ENCODE measurements at places on chromosomes 13 and 19.

DNA sequence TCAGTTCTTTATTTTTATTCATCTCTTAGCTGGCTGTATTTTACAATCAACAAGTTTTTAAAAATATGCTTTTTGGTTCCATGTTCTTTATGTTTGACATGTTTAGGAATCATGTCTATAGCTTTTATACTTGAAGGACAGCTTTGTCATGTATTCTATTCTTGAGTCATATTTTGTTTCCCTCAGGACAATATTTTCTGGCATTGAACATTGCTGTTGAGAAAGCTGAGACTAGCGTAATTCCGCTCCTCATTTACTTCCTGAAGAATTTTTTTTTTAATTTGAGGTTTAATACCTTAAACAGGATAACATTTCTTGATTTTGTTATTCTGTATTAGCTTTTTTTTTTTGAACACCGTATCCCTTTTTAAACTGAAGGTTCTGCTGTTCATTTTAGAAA, 53.2 kb downstream of the RB1 start:
- DNase-seq: no peak

- no peak for DNase-seq
Measured at GRCh38 chr13:105118426-105118985, 1417.0 kb downstream of the EFNB2 start.

DNA sequence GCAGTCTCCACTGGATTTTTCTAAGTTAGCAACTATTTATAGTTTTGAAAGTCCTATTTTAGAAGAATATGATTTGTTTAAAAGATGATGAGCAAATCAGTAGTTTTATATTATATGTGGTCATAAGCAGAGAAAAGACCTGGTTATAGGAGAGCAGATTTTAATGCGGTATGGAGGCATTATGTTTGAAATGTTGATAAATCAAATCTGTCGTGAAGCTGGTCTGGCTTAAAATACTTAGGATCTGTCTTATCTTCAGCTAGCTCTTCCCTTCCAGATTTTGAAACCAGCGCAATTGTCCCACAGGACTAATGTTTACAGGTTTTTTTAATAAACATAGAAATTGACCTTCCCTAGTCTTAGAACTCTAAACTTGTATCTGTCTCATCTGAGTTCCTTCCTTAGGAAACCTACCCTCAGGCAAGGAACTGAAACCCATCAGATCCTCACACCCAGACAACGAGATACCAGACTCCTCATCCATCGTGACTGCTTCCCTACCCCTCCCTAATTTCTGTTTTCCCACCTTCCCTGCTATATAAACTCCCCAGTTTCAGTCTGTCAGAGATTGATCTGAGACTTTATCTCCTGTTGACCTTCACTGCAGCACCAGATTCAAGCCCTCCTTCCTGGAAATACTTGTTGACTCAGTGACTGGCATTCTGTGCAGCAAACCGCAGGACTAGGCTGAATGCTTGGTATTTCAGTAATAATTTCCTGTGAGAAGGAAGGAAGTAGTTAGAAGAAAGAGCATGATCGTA, 37.8 kb upstream of the CXCL17 start:
- DNase-seq: no peak

DNA sequence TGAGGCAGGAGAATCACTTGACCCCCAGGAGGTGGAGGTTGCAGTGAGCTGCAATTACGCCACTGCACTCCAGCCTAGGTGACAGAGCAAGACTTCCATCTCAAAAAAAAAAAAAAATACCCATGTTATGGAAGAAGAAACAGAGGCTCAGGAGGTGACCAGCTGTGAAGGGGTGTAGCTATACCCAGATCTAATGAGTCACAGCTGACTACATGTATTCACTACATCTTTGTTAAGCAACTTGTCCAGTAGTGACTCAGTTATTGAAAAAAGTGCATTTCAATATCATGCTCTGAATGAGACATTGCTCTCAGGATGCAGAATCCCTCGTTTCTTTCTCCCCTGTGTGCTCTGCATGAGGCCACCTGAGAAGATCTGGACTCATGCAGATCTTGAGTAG, 16.1 kb upstream of the SPART start:
- peak; percentile 87 for DNase-seq

DNA sequence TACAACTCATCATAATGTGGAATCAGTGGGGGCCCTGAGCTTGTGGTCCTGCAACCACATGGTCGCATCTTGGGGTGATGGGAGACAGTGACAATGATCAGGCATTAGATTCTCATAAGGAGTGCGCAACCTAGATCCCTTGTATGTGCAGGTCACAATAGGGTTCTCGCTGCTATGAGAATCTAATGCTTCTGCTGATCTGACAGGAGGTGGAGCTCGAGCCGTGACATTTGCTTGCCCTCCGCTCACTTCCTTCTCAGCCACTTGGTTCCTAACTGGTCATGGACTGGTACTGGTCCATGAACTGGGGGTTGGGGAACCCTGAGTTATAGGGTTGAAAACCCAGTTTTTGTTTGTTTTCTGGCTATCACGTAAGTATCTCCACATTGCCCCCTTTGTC, 1290.9 kb upstream of the ATXN8OS start:
- DNase-seq: no peak

DNA sequence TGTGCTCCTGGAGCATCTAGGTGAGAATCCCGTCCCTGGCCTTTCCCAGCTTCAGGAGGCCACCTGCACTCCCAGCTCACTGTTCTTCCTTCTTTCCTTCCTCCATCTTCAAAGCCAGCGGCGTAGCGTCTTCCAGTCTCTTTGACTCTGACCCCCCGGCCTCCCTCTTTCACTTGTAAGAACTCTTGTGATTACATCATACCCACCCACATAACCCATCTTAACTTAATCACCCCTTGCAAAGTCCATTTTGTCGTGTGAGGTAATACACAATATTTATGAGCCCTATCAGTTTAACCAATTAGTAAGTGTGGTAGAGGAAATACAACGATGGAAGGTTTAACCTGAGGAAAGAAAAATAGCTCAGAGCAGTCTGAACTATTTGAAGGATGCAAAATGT, 4.6 kb upstream of the CDC16 start:
- DNase-seq: no peak

GRCh38 chr19:42362891-42363440, 27.1 kb downstream of the CNFN start:
- DNase-seq: no peak

DNA sequence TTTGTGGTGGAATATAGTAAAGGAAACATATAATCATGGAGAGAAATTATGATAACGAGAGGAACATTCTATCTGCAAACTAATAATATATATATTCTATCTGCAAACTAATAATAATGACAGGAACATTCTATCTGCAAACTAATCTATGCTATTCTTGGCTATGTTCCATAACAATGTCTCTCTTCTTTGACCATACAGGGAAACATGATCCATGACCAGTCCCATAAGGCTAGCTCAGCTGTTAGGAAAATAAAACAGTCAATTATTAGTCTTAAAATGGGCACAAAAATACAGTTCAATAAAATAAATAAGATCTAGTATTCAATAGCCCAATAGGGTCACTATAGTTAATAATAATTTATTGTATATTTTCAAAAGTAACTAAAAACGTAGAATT, 707.8 kb upstream of the PCDH20 start:
- DNase-seq: no peak

DNA sequence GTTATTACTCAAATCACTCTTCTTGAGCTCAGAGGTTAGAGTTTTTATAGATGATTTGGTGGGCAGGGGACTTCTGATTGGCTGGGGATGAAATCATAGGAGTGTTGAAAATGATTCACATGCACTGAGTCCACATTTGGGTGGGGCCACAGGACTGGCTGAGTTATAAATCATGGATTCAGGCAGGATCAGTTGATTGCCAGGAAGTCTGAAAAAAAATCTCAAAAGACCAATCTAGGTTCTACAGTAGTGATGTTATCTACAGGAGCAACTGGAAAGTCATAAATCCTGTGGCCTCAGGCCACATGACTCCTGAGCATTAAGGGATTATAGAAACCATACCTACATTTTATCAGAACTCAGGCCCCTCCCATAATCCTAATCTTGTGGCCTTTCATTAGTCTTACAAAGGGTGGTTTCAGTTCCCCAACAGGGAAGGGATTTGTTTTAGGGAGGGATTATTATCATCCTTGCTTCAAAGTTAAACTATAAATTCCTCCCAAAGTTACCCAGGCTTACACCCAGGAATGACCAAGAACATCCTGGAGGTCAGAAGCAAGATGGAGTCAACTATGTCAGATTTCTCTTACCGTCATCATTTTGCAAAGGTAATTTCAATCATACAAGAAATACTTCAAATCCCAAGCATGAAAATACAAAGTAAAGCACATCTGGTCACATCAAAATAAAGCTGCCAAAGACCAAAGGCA, 5.6 kb upstream of the CCDC70 start:
- DNase-seq: peak; percentile 56

GRCh38 chr19:48900477-48901406, 630 bp downstream of the NUCB1 start:
- DNase-seq: peak; percentile 82

GRCh38 chr13:31234729-31235128, 35.0 kb downstream of the B3GLCT start:
- DNase-seq: no peak

GRCh38 chr19:34454685-34455084, 26.5 kb downstream of the UBA2 start:
- DNase-seq: no peak

DNA sequence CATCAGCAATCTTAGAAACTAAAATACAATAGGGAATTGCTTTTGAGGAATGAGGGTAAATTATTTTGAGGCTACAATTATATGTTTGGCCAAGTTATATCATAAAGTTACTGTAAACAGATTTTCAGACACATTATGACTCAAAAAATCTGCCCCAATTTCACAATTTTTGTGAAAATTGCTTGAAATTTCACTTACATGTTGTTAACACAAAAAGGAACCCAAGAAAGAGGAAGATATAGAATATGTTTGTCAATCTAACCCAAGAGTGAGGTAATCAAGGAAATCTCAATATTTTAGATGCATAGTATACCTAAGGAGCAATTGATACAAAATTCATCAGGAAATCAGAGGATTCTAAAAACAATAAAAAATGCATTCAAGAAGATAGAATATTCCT, 73.9 kb upstream of the FNDC3A start:
- DNase-seq: no peak

- DNase-seq: no peak
Measured at GRCh38 chr19:54345938-54346386, 7.0 kb upstream of the LILRA4 start.

DNA sequence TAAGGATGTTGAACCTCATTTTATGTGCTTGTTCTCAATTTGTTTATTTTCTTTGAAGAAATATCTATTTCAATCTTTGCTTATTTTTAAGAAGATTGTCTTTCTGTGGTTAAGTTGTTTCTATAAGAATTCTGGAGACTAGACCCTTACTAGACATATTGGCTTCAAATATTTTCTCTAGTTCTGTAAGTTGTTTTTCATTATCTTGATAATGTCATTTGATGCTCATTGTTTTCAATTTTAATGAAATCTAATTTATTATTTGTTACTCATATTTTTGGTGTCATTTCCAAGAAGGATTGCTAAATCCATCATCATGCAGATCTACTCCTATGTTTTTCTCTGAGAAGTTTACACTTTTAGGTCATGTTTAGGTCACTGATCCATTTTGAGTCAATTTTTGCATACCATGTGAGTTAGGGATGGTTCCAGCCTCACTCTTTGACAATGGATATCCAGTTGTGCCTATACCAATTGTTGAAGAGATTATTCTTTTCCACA, 874.8 kb upstream of the SLITRK6 start:
- no peak for DNase-seq

- no peak for DNase-seq
Measured at GRCh38 chr13:44259045-44260027, 114.3 kb upstream of the SERP2 start.

GRCh38 chr19:49339301-49340068, 4.3 kb downstream of the CD37 start:
- DNase-seq: no peak

GRCh38 chr19:1224047-1224825, 13.6 kb downstream of the CBARP start:
- no peak for DNase-seq

- DNase-seq: no peak
Measured at GRCh38 chr13:33205804-33206221, 79.7 kb downstream of the STARD13 start.

DNA sequence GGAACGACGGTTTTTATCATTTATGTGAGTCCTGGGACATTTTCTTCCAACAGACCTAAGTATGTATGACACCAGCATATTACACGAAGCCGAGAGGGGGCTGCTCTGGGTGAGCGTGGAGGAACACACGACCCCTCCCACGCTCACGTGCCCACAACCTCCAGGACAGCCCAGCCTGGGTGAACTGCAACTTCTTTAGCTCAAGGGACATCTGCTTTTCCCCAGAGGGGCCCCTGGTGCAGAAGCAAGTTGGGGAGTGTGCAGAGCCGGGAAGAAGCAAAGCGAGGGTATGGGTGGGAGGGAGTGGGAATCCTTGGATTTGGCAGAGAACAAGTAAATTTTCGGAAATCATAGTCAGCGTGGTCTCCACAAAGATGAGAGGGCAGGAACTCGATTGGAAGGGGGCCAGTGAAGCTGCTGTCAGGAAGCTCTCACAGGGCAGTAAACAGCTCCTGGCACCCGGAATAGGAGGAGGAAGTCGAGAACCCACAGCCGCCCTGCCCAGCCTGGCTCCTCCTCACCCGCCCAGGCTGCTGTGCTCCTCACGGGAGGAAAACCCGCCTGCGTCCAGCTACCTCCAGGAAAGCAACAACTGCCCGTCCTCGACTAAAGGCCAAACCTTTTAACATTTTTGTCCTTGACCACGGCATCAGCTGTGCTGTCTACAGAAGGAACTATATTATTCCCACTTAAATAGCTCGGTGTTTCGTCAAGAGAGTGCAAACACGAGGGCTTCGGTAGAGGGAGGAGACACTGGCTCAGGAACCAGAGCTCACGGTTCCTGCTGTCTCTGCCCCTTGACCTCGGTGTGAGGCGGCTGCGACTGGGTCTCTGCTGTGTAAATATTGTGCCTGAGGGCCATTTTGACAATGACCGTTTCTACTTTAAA, 17.2 kb upstream of the CFAP97D2 start:
- DNase-seq: no peak

DNA sequence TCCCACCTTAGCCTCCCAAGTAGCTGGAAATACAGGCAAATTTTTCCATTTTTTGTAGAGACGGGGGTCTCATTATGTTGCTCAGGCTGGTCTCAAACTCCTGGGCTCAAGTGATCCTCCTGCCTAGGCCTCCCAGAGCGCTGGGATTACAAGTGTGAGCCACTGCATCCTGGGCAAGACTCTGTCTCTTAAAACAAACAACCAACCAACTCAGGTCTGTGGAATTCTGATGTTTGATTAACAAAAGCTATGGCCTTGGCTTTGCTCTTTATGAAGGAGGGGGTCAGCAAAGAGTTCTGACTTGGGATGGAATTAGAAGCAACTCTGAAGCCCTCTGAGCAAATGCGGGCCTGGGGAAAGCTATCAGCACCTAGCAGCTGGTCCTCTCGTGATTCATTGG, 117.7 kb downstream of the IER2 start:
- no peak for DNase-seq

GRCh38 chr13:97752961-97753668, 200.4 kb upstream of the IPO5 start:
- no peak for DNase-seq

DNA sequence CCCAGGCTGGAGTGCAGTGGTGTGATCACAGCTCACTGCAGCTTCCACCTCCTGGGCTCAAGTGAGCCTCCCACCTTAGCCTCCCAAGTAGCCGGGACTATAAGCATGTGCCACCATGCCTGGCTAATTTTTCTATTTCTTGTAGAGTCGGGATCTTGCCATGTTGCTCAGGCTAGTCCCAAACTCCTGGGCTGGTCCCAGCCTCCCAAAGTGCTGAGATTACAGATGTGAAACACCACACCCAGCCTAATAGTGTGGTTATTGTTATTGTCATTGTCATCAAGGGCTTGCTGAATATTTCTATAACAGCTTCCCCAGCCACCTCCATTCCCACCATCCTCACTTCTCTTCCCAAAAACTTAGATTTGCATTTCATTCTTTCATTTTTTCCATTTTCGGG, 2.8 kb downstream of the OR2Z1 start:
- no peak for DNase-seq
